HEK293T (cell line): ENCODE measurements at places on chromosomes 12 and 14.

DNA sequence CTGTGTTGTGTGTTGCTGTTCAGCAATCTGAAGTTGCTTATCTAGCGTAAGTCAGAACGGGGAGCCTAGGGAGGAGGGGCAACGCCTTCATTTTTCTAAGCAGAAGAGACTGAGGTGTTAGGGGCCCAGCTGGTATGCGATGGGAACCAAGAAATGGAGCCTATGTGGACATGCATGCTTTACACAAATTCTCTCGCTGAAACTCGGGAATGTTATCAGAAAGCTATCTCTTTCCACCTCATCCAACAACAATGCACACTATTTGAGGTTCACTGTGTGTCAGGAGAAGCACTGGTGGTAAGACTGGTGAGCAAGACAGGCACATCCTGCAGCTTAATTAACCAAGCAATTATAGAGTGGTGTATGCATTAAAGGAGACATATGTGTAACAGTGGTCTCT lies 89.7 kb downstream of the NRXN3 start:
- DNase-seq, result no peak

GRCh38 chr14:65864984-65865383 lies 452.5 kb downstream of the FUT8 start:
- no peak for DNase-seq

GRCh38 chr12:55671746-55672145 lies 35.1 kb downstream of the OR10P1 start:
- no peak for DNase-seq

GRCh38 chr12:92002195-92002649 lies 143.4 kb downstream of the BTG1 start:
- no peak for DNase-seq

GRCh38 chr12:47848853-47849252 lies 29.1 kb upstream of the HDAC7 start:
- DNase-seq, result no peak

DNA sequence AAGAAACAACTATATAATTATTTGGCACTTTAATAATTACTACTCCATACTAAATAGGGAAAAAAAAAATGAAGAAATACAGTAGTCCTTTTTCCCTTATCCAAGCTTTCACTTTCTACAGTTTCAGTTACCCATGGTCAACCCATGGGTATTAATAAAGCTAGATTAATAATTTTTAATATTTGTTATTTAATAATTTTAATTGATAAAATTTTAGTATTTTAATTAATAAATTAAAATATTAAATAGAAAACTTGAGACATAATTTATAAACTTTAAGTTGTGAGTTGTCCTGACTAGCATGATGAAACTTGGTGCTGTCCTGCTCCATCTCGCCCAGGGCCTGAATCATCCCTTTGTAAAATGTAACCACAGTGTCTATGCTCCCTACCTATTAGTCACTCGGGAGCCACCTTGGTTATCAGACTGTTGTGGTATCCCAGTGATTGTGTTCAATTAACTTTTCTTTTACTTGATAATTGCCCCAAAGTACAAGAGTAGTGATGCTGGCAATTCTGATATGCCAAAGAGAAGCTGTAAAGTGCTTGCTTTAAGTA lies 71.8 kb downstream of the PAWR start:
- DNase-seq, result no peak

GRCh38 chr12:66296176-66296683 lies 6.1 kb upstream of the HELB start:
- DNase-seq, result no peak

GRCh38 chr12:4663971-4664505 lies 15.1 kb downstream of the NDUFA9 start:
- no peak for DNase-seq

DNA sequence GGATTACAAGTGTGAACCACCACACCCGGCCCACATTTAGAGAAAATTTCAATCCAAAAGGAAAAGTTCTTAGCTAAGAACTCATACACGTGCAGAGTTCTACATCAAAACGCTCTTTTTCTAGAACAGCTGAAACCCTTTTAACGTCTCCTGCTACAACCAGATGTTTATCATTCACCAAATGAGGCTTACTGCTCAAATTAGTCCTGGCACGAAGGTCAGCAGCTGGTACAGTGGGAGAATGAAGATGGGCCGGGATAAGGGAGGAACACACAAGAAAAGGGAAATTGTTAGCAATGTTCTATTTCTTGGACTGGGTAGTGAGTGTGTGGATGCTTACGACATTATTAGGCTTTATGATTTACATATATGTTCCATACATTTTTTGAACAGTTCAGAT lies 37.2 kb downstream of the PRKAB1 start:
- no peak for DNase-seq
